ENCODE measurements at places on chromosomes 4 and X.

GRCh38 chr4:184763150-184763780 is 29.4 kb upstream of the CENPU start:
- no peak for DNase-seq

DNA sequence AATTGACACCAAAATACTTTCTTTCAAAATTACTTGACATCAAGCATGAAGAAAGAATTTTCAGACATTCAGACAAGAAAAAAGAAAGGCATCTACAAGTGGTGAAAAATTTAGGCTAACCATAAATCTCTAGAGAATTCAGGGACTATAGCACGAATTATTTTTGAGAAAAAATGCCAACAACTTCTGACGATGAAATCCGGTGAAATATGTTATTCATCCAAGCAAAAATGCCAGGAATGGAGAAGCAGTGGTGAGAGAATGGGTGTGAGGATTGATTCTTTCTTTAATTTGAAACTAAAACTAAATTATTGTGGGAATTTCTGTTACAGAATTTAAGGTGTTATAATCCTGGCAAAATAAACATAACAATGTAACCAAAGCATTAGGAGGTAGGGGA is 69.4 kb upstream of the SORBS2 start:
- DNase-seq = no peak

DNA sequence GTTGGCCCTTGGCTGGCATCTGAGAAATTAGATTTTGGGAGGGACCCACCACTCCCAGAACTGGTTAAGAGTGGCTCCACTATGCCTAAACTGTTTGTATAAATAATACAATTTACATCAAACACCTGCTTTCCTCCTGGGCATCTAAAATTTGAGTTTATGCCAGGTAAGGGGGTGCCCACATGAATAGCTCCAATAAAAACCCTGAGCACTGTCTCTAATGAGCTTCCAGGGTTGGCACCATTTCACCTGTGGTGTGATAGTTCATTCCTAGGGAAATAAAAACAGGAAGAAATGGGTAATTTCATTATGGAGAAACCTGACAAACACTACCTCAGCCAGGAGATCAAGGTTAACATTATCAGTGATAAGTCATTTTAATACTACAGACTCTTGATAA is 119.7 kb downstream of the FRYL start:
- DNase-seq = no peak

- DNase-seq = no peak
Observed at GRCh38 chr4:600166-600565, 24.1 kb upstream of the TMEM271 start.

DNA sequence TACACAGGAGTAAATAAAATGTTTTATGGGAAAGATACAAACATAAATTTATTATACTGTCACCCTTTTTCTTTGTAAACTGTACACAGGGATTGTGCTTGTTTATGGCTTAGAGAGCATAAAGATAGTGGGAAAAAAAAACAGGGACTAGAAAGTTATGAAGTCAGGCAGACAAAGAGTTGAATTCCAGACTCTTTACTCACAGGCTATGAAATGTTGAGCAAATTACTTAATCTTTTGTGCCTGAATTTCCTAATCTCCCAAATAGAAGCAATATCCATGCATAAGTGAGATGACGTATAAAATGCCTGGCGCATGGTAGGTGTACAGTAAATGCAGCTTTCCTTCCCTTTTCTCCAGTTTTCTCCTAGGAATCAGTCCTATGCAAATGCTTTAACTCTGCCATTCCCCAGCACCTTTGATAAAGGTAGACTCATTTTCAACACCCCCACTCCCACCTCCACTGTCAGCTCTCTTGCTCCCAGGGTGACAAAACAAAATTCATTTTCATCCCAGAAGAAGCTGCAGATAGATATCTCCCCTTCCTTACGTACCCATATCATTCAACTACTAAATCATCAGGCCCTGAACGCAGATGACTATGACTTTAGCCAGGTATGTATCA is 44.5 kb upstream of the BTC start:
- DNase-seq = no peak

DNA sequence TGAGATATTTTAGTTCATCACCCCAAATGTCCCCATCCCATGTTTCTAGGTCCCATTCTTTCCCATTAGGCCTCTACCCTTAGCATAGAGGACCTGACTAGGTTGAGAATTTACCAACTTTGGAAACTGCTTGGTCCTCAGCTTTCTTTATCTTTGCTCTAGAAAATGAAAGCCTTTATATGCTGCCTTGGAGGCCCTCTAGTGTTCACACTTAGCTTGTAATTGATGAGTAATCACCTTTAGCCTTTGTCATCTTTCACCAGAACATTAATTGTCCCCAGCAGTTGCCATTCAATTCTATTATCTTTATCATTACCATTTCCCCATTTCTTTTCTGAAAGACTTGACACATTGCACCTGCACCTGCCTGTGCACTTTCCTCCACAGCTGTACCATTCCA is 589.2 kb upstream of the NR3C2 start:
- DNase-seq = peak; percentile 19

GRCh38 chrX:44503560-44503959 is 39.1 kb downstream of the FUNDC1 start:
- DNase-seq = no peak

DNA sequence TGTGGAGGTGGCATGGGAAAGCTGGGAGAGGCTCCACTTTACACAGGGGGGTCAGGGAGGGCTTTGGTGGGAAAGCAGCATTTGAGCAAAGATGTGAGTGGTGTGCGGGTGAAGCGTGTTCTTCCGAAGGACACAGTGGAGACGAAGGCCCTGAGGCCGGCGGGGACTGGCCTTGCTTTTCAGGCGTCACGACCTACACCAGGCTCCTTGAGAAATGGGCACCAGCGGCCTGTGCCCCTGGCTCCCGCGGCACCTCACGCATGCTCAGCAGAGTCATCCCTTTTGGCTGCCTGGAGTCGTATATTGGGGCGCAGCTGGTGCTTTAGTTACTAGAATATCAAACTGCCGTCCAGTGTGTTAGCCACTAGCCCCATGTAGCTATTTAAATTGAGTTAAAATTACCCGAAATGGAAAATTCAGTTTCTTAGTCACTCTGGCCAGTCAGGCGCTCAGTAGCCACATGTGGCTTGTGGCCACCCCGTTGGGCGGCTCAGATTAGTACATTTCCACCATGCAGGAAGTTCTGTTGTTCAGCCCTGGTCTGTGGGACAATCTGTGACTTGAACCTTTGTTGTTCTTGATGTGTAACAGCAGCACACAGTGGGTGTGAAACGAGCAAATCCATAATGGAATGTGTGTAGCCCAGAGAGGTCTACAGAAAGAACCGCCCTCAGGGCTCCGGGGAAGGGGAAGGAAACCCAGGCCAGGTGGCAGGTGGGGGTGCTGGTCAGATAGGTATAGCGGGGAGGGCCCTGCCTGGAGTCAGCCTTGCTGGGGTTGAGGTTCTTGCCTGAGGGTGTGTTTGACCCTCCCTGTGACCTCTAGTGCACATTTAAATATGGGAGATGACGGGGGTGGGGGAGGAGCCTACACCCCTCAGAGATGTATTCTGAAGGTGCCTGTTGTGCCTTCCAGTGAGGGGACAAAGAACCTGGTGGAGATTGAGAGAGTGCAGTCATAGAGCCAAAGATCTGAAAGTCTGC is 30.4 kb downstream of the TBC1D14 start:
- DNase-seq = no peak

GRCh38 chr4:108168160-108168670 is 517 bp downstream of the LEF1 start:
- DNase-seq = no peak

GRCh38 chr4:105236202-105236915 is 89.7 kb downstream of the TET2 start:
- DNase-seq = no peak

DNA sequence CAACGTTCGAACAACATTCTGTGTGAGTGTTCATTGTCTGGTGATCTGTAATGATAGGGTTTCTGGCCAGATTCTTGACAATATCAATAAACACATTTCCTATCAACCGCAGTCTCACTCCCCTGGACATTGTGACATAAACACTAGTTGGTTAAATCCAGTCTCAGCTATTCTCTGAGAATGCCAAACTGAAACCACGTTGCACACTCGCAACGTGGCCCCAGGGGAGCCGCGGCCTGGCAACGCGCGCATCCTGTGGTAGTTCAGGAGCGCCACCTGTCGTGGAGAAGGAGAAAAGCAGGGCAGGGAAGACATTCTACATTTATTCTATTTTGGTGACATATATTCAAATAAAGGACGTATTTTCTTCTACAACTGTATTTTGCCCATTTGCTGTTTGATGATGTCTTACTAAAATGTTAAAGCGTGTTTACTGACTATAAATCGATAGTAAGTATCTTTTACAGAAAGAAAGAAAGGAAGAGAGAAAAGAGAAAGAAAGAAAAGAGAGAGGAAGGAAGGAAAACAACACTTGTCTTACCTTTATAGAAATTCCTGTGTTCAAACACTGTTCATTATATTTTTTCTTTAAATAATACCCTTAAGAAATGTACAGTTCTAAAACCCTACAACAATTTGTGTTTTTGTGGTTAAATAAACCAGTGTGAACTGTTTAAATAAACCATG is 738.3 kb upstream of the FRG1 start:
- DNase-seq = no peak

DNA sequence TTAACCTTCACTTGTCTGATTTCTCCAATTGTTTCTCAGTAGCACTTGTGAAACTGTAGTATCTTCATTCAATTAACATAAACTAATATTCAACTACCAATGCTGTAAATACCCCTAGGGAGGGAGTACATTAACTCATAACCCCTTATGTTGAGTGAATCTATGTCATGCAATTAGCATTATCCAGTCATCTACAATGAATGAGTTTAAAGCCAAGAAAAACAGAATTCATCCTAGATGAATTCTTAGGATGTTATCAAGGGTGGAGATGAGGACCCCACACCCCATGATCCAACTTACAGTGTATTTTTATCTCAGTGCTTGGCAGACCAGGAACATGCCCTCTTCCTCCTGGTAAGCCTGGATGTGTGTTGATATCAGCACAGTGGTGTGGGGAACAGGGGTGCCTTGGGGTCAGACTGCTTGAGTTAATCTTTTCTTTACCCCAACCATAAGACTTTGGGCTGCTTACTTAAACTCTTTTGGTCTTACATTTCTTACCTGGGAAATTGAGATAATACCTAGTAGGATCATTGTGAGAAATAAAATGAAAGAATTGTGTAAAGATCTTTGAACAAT is 62.1 kb upstream of the SCOC start:
- no peak for DNase-seq

DNA sequence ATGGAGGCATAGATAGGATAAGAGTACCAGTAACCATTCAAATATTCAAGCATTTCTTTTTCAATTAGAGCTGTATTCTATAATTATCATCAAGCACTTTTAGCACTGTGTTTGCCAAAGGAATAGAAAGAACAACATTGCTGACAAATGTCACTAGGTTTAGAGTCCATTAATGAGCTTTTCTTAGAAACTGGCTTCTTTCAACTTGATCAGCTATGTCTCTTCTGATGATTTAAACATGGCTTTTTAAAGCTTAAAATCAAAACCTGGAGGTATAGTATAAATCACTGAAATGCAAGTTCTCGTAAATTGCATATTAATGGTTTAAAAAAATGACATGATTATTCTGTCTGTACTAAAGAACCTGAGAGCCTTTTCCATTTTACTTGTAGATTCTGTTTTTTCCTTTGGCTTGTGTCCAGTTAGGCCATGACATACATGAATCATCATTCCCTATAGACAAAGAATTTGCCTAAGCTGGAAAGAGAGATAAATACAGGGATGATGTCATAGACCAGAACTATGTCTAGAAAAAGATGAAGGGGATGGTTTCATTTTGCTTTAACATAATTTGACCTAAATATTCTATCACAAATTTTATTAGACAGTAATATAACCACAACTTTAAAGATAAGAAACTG is 340.1 kb upstream of the CTSO start:
- no peak for DNase-seq

- DNase-seq = no peak
Observed at GRCh38 chr4:38049545-38050170, 89.5 kb downstream of the PTTG2 start.

GRCh38 chr4:69731847-69732246 is 28.6 kb downstream of the SULT1B1 start:
- DNase-seq = no peak

- DNase-seq = no peak
Observed at GRCh38 chr4:173538148-173538908, 8.3 kb upstream of the HAND2 start.

GRCh38 chr4:166312166-166312565 is 439.1 kb downstream of the TLL1 start:
- DNase-seq = no peak

- no peak for DNase-seq
Observed at GRCh38 chr4:64121803-64122202, 287.4 kb downstream of the TECRL start.

GRCh38 chr4:138672393-138672976 is 343.1 kb upstream of the NOCT start:
- DNase-seq = no peak
